ENCODE measurements at places on chromosomes 6 and 20.

- no peak for DNase-seq
Observed at GRCh38 chr20:50870561-50871161, 60.6 kb downstream of the ADNP start.

DNA sequence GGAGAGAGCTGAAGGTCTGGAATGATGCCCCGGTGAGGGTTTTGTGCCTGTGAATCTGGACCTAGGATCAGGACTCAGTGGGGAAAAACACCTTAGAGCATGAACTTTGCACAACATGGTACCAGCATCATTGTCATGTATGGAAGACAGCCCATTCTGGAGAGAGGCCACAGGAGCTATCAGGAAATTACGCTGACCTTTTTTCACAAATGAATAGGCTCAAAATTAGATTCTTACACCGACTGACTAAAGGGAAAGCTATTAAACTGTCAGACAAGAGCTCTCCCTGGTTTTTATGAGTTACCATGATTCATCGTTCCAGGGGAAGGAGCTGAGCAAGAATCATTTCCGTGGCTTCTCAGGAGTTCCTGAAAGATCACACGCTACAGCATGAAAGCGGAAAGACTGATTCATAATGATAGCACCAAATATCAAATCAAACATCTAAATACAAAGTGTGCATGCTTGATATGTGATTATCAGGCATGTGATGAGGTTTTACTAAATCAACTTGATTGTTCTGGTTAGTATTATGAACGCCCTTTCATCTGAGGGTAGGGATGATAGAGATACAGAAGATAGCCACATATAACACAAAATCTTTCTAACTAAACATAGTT is 224.9 kb upstream of the SMLR1 start:
- no peak for DNase-seq

GRCh38 chr6:152136449-152136825 is 329.0 kb downstream of the ESR1 start:
- DNase-seq = no peak

DNA sequence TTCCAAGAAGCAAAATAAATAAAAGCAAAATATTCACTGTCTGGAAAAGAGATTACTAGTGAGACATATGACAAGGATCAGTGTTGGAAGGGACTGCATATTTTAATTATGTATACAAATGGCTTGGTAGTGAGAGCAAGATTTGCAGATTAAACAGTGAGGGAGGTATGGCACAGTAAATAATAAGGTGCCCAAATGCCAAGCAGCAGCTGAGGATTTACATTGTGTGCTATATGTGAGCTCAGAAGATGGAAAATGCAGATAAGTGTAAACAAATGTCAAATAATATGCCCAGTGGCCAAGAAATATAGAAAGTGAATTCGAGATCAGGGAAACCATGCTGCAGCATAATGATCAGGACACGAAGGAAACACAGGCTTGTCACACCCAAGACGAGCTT is 173.8 kb upstream of the NRSN1 start:
- no peak for DNase-seq

DNA sequence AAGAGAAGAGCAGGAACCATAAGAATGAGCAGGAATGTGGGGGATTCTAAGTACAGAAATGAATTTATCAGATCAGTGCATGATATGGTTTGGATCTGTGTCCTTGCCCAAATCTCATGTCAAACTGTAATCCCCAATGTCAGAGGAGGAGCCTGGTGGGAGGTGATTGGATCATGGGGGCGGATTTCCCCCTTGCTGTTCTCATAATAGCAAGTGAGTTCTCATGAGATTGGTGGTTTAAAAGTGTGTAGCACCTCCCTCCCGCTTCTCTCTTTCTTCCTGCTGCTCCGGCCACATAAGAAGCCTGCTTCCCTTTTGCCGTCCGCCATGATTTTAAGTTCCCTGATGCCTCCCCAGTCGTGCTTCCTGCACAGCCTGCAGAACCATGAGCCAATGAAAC is 49.2 kb downstream of the KHDC1L start:
- DNase-seq = no peak
